ENCODE measurements at places on chromosomes 7 and 10. TPM values are rescaled to one million over a fixed set of nuclear protein-coding genes. Genes with fewer than 3 reads are reported as not detected.

DNA sequence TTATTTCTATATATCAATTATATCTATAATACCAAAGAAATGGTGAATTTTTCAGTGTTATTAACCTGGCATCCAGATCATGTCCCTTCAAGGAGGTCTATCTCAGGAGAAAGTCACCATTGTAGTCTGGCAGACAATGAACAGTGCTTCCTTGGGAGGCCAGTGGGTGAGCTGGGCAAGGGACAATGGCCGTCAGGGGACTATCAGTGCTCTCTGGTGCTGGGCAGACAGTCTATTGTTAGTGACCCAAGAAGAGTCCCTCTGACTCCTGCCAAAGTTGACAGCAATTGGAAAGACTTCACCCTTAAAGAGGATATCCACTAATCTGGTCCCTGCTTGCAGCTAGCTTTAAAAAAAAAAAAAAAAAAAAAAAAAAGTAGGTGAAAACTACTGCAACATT is 7.1 kb downstream of the JAZF1 start:
- no peak for DNase-seq
- no peaks in the 10 kb centered on the region for H3K4me1 ChIP-seq
- no peak overlapping the region for H3K27ac ChIP-seq
- no peak overlapping the region for H3K4me3 ChIP-seq

DNA sequence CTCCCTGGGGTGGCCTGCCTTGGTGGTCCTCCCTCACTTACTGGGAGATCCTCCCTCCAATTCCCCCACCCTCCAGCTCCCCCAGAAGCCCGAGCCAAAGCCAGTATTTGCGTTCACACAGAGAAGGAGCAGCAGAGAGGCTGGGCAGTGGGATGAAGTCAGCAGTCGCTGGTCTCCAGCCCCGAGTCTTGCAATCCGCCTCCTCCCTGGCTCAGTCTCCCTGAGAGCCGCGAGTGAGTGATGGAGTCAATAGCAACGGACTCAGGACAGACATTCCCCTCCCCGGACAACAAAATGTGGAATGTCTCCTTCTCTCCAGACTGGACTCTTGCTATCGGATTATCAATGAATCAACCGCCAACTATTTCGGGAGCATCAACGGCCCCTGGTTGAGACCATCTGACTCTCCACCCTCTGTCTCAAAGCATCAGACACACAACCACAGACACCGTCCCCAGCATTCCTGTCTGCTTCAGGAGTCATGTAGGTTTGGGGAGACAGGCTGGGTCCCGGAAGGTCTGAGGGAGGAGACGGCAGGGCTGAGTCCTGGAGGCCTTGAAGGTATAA is 178.4 kb downstream of the SH3PXD2A start:
- H3K4me1 ChIP-seq: peaks cover 3% of the 10 kb centered on the region
- H3K36me3 ChIP-seq: no peaks in the 10 kb centered on the region
- no peaks in the 10 kb centered on the region for H3K27me3 ChIP-seq
- no peak for DNase-seq
- H3K4me3 ChIP-seq: no peak overlapping the region
- peak overlapping the region; percentile 69 for H3K27ac ChIP-seq

DNA sequence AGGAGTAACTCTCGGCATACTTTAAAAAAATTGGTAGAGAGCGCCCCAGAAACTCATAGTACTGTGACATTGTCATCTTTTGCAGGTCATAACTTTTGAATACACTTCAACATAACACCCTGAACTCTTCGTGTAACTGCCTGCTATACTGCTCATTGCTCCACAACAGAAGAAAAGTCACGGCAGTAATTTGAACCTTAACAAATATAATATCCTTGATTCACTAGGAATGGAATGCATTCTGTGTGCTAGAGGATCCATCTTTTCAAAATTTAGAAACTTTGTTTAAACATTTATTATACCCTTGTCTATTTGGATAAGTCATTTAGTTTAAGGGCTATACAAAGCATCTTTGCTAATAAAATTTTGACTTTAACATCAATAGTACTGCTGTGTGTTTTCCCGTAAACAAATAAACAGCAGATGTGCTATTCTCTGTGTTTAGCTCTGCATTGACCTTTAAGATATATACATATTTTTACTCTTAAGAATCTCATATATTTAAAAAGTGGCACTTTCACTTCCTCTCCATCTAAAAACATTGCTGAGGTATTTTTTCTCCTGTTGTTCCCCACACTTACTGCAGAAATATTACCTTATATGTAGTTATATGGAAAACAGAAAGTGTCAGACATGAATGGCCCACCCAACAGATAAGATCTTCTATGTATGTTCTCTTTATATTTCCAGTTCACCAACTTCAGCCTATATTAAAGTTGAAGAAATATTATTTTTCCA is 217.6 kb upstream of the TMEM229A start:
- H3K4me1 ChIP-seq: no peaks in the 10 kb centered on the region
- H3K4me3 ChIP-seq: no peak overlapping the region
- H3K27ac ChIP-seq: no peak overlapping the region
- no peaks in the 10 kb centered on the region for H3K36me3 ChIP-seq

DNA sequence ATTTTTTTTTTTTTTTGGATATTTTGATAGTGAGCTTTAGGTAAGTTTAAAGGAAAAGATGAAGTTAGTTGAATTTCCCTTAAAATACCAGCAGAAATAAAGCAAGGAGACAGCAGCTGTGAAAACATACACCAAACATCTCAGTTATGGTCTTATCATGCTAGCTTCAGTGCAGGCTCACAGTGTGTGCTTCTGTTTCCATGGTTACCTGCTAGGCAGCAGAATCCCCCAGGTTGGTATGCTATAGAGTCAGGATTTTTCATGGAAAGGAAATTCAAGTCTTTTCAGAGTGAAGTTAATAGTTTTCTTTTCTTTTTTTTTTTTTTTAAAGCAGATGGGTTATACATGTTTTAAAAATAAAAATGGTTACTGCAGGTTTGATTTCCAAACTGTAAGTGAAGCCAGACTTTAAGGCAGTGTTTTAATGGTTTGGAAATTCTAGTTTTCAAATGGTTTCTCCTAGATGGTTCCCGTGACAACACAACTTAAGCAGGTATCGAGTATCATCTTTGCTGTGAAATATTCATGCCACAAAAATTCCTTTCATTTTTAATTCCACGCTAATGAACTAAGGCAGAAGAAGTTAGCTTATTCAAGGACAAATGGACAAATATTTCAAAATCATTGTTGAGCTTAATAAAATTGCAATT is 230.9 kb downstream of the BICC1 start:
- H3K36me3 ChIP-seq: no peaks in the 10 kb centered on the region
- no peak overlapping the region for H3K4me3 ChIP-seq
- H3K4me1 ChIP-seq: no peaks in the 10 kb centered on the region

DNA sequence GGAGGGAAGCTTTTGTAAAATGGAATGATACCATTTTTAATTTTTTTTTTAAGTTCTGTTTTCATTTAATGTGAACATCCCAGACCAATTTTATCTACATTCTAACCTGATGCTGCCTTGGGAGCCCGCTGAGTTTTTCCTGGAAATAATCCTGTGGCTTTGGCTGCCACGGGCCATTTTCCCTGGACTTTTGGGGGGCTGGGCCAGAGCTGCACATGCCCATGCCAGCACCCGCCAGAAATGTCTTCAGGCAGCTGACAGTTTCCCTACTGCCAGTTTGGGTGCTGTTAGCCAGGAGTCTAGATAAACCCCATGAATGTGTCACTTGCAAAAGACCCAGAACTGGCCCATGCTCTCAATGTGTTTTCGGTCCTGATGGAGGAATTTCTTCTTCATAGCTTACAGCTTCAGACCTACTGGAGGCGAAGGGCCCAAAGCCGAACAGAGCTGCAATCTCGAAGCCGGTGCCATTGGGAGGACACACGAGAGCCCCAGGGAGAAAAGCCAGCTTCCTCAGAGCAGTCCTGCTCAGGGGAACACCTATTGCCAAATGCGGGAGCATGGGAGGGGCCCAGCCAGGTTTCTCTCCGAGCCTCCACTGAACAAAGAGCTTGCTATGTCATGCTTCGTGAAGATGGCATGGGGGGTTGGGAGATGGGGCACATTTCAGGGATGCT is 444.2 kb upstream of the MKI67 start:
- no peaks in the 10 kb centered on the region for H3K36me3 ChIP-seq
- DNase-seq: no peak
- peaks cover 3% of the 10 kb centered on the region for H3K4me1 ChIP-seq
- H3K27ac ChIP-seq: no peak overlapping the region
- H3K27me3 ChIP-seq: no peaks in the 10 kb centered on the region

GRCh38 chr10:15526754-15527153 is 155.7 kb upstream of the FAM171A1 start:
- no peak overlapping the region for H3K4me3 ChIP-seq
- no peak overlapping the region for H3K27ac ChIP-seq
- no peak for DNase-seq
- no peaks in the 10 kb centered on the region for H3K27me3 ChIP-seq
- H3K36me3 ChIP-seq: no peaks in the 10 kb centered on the region
- H3K4me1 ChIP-seq: no peaks in the 10 kb centered on the region

- no peak overlapping the region for H3K27ac ChIP-seq
- no peak for DNase-seq
- no peaks in the 10 kb centered on the region for H3K27me3 ChIP-seq
- no peaks in the 10 kb centered on the region for H3K36me3 ChIP-seq
- H3K4me1 ChIP-seq: no peaks in the 10 kb centered on the region
Observed at GRCh38 chr7:15752377-15752776, 65.9 kb upstream of the MEOX2 start.

DNA sequence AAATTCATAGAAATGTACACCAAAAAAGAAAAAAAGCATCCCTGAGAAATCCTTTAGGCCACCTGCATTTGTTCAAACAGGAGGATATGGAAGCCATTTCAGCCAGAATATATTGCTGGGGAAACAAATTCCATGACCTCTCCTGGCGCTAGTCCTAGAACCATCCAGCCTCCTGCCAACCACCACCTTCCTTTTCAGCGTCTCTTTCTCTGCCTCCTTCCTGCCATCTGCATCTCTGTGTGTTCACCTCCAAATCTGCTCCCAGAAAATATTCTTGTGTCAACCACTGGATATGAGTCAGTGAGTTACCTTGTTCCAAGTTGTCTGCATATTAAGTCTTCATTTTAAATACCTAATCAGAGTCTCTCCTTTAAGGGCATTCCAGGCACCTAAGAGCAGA is 50.6 kb upstream of the NPY start:
- H3K4me1 ChIP-seq: no peaks in the 10 kb centered on the region
- DNase-seq: no peak
- H3K4me3 ChIP-seq: no peak overlapping the region

DNA sequence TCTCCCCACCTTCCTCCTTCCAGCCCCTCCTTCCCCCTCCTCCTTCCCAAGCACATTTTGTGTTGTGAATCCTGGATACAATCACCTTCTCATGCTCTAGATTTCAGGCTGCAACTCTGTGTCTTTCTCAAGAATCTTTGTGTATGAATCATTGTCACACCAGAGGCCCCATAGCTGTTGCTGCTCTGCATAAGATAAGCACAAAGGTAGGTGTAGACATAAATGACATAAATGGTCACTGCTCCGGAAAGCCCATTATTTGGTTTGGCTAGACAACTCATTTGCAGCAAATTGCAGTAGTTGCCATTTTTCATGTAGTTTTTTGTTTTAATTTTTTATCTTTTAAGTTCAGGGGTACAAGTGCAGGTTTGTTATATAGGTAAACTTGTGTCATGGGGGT is 216.3 kb upstream of the NRP1 start:
- H3K4me1 ChIP-seq: no peaks in the 10 kb centered on the region
- no peak for DNase-seq
- H3K27me3 ChIP-seq: no peaks in the 10 kb centered on the region
- no peaks in the 10 kb centered on the region for H3K36me3 ChIP-seq
- no peak overlapping the region for H3K27ac ChIP-seq

DNA sequence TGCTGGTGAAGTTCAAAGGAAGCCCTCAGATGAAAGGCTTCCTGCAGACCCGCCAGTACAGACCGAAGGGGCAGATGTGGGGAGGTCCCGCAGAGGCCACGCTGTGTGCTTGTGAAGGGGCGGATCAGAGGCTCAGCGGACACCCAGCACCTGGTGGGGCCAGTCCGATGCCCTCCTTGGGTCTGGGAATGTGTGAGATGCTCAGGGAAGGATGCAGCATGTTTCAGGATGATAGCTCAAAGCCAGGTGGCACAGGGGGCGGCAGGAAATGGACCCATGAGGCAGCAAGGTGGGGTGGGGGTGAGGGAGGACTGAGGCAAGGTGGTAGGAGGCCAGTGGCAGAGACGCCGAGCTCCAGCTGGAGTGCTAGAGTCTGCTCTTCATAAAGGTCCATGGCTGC is 27.9 kb upstream of the HSPA12A start:
- no peak overlapping the region for H3K27ac ChIP-seq
- H3K27me3 ChIP-seq: no peaks in the 10 kb centered on the region
- DNase-seq: no peak
- no peaks in the 10 kb centered on the region for H3K36me3 ChIP-seq
- H3K4me3 ChIP-seq: no peak overlapping the region
- H3K4me1 ChIP-seq: no peaks in the 10 kb centered on the region

DNA sequence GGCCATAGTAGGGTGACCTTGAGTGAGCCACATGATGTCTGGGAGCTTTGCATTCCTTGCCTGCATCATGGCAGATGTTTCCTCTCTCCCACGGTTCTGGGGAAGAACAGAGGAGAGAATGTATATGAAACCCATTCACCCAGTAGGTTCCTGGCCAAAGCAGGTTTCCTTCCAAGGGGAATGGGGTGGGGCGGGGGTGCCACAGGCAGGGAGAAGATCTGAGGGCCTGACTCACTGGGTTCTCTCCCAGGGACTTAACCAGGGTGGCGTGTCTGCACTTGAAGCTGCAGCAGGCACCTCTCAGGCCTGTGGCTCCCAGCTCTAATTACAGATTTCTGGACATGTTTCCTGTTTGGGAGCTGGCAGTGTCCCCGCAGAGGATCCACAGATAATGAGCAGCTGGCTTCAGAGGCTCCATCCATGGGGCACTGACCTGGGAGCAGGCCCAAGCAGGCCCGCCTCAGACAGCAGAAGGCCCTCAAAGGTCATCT is 50.2 kb upstream of the ZMIZ1 start:
- peak; percentile 68 for DNase-seq
- H3K27me3 ChIP-seq: no peaks in the 10 kb centered on the region
- H3K4me1 ChIP-seq: no peaks in the 10 kb centered on the region

DNA sequence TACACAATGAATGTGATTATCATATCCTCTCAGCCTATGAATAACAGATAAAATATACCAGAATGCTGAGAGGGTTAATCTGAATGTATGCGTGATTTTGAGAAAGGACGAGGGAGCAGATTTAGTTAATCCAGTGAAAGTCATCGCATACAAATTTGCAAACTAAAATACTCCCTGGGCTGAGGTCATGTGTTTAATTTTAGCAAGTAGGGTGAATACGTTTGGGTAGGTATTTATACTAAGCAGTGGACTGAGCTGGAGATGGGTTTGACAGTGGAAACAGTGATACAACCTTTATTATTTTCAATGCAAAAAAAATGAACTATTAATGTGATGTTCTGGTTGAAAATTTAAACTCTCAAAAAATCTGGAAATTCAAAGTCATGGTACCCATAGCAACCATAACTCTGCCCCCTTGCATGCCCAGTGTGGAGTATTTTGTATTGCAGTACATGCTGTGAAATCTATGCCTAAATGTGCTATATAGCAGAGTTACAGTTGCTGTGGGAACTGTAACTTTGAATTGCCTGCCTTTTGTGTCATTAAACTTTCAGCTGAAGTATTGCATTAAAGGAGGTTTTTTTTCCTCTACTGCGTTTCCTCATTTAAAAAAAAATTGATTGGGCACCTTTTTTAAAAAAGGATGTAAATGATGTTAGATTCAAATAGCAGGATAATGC is 9.5 kb upstream of the ARID5B start:
- H3K27ac ChIP-seq: no peak overlapping the region
- no peaks in the 10 kb centered on the region for H3K36me3 ChIP-seq
- H3K27me3 ChIP-seq: no peaks in the 10 kb centered on the region
- H3K4me1 ChIP-seq: no peaks in the 10 kb centered on the region
- DNase-seq: no peak

The CPA4 gene
- total RNA-seq: not detected

The WIPF3 gene
- total RNA-seq: 85.9 TPM

The SLC18A3 gene
- total RNA-seq: not detected

The HOXA2 gene
- not detected for total RNA-seq

The KEL gene
- total RNA-seq: 61.5 TPM

The SORCS3 gene
- 4.3 TPM for total RNA-seq
